ENCODE measurements at places on chromosomes 3 and 15. TPM values are rescaled to one million over a fixed set of nuclear protein-coding genes. Genes with fewer than 3 reads are reported as not detected.

Gene LRRK1
- total RNA-seq: 25.0 TPM

Gene SEMA6D
- not detected for total RNA-seq

DNA sequence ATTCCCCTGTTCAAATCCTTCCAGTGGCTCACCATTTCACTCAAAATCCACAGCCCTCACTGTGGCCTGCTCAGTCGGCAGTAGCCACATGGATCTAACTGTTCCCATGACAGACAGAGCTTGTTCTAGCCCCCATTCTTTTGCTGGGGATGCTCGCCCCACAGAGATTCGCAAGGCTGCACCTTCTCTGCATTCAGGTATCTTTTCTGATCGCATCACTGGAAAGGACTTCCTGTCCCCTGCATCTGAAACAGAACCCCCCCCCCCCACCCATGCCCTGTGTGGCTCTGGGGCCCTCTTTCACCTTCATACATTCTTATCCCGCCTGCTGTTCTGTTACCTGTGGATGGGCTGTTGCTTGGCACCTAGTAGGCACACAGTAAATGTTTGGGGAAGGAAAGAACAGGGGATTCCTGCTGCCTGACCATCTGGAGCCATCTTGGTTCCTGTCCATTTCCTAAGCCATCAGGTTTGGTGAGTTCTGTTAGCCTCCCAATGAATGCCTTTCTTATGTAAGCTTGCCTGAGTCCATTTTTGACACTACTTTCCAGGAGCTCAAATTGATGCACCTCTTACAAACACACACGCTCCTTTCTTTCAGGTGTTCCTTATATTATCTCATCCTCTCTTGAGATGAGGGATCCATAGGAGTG lies 42.9 kb upstream of the PGPEP1L start:
- DNase-seq: no peak

Gene GNAT1
- not detected for total RNA-seq

DNA sequence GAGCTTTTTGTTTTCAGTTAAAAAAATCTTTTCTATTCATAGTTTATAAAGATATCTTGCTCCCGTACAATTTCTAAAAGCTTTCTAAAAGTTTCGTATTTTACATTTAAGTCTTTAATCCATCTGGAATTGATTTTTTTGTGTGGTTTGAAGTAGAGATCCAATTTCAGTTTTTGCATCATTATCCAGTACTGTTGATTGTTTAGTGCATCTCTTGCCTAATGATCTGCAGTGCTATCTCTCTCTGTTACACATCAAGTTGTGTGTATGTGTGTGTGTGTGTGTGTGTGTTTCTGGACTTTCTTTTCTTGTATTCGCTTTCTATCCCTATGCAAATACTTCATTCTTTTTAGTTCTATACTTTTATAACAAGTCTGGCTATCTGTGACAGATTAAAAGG lies 605.8 kb upstream of the DPPA4 start:
- no peak for DNase-seq

DNA sequence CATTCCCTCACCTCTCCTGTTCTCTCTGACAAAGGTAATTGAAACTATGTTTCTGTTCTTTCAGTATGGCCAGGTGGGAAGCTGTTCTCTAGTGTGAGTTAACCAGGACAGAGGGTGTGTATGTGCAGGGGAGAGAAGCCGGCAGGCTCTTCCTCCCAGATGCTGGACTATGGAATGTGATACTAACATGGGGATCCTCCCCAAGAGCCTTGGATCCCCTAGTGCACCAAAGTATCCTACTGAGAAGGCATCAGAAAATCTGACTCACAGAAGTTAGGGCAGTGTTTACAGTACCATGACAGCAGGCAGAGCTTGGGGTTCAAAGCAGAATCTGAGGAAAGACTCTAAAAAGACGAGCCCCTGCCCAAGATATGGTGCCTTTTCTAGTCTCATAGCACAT lies 123.1 kb downstream of the APBA2 start:
- DNase-seq: no peak

DNA sequence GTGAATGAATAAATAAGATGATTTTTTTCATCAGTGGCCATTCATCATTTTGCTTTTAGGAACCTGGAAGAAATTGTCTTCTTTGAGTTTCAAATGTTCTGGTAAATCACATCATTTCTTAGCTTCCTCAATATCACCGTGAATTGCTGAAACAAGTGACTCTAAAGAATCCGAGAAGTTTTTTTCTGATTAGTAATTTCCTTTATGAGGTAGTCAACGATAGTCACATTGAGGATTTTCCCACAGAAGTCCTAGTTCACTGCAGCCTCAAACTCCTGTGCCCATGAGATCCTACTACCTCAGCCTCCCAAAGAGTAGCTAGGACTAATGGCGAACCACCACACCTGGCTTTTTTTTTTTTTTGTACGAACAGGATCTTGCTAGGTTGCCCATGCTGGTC lies 3.6 kb upstream of the TMPRSS7 start:
- DNase-seq: no peak

Gene TMEM108
- total RNA-seq: not detected
